ENCODE measurements at places on chromosomes 7 and 10. TPM values are rescaled to one million over a fixed set of nuclear protein-coding genes. Genes with fewer than 3 reads are reported as not detected.

GPR37 gene
- total RNA-seq = 0.47 TPM

MALRD1 gene
- total RNA-seq = not detected

CLDN4 gene
- total RNA-seq = 0.15 TPM

LIPF gene
- total RNA-seq = not detected

MASTL gene
- 1.2 TPM for total RNA-seq

GNGT1 gene
- total RNA-seq = not detected

SPDYE6 gene
- total RNA-seq = not detected

LIPJ gene
- not detected for total RNA-seq

VSTM4 gene
- total RNA-seq = 2.0 TPM

CNNM1 gene
- not detected for total RNA-seq

FAM25G gene
- total RNA-seq = not detected

PRSS1 gene
- total RNA-seq = not detected

SPDYE2B gene
- total RNA-seq = not detected

NPSR1 gene
- not detected for total RNA-seq

TUBB8 gene
- total RNA-seq = not detected
